Panc1 (cell line): ENCODE measurements at places on chromosomes 12 and 14. TPM values are rescaled to one million over a fixed set of nuclear protein-coding genes. Genes with fewer than 3 reads are reported as not detected.

Gene PLXNC1
- total RNA-seq: 0.57 TPM

DNA sequence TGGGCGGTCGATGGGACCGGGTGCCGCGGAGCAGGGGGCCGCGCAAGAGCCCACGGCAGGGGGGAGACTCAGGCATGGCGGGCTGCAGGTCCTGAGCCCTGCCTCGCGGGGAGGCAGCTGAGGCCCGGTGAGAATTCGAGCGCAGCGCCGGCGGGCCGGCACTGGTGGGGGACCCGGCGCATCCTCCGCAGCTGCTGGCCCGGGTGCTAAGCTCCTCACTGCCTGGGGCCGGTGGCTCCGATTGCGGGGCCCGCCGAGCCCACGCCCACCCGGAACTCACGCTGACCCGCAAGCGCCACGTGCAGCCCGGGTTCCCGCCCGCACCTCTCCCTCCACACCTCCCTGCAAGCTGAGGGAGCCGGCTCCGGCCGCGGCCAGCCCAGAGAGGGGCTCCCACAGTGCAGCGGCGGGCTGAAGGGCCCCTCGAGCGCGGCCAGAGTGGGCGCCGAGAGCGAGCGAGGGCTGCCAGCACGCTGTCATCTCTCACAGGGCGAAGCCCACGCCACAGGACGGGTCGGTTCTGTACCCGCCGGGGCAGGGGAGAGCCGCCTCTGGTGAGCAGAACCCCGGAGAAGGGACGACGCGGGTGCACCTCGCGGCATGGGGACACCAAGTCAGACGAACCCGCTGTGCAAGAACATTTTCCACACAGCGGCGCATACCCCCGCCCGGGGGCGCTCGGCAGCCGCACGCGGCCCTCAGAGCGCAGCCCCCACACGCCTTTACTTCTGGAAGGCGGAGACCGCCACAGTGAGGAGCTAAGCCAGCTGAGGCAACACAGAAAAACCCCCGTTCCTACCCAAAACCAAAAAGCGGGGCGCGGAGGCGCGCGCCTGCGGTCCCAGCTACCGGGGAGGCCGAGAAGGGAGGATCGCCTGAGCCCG, 1.2 kb upstream of the SIVA1 start:
- DNase-seq: no peak

Gene CELA1
- not detected for total RNA-seq

Gene ADAM21
- total RNA-seq: 0.08 TPM

DNA sequence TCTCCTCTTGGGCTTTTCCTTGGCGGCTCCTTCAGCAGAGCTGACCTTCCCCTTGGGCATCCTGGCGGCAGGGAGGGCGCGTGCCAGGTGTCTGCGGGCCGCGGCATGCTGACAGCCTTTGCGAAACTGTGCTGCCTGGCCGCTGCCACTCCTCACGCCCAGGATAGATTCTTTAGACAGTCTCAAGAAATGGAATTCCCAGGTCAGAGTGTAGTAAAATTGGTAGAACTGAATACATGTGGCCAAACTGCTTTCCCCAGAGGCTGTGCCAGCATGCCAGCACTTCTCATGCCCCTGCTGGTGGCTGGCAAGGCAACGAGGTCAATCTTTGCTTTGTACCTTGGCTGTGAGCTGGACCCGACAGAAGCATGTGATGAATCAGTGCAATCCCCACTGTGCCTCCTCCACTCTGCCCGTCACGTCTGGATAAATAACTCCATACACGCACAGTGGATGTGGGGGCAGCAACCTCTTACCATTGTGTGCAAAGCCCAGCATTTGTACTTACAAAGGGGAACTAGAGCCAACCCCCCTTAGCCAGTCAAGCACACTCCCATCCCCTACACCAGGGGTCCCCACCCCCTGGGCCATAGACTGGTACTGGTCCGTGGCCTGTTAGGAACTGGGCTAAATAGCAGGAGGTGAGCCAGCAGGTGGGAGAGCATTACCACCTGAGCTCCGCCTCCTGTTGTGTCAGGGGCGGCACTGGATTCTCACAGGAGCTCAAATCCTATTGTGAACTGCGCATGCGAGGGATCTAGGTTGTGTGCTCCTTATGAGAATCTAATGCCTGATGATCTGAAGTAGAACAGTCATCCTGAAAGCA, 90.9 kb downstream of the ACTN1 start:
- no peak for DNase-seq

DNA sequence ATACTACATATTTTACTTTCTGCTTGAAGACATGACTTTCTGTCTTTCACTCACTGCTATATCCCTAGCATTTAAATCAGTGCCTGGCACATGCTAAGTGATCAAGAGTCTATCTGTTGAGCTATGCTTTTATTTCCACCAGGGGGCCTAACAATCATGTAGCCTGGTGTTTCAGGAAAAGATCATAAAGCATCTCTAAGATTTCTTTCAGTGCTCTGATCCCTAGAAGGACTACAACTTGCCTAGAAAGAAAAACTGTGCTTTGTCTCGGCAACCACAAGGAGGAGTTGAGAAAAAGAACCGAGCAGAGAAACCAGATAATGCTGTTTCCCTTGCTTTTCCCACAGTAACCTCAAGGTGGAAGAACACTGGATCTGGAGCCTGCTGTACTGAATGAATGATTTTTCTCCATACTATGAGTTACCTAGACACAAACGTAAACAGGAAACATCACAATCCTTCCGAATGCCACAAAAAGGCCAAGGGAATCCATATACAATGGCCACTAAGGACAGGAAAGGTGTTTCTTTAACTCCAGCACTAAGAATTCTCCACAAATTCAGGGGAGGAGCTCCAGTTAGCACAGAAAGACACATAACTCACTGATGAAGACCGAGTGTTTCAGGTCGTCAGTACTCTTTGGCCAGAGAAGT, 1.2 kb downstream of the CRY1 start:
- peak; percentile 86 for DNase-seq

DNA sequence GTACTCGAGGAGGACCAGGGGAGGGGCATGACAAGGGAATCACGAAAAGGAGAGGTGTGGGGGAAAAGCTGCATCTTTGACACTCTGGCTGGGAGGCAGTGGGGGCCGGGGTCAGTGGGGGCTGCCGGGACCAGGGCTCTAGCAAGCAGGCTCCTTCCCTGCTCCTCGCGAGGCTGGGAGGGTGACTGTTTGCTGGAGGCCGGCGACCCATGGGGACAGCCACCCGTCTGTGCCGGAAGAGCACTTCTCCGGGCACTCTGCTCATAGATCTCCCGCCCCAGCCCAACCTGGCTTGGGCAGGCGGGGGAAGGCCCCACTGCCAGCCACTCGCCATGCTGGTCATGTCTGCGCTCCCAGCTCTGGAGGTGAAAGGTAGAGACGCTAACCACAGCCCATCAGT, 130.7 kb downstream of the RBM19 start:
- DNase-seq: no peak
